Aorta (tissue), 5 donors: ENCODE measurements at places on chromosomes 16 and 17. TPM values are rescaled to one million over a fixed set of nuclear protein-coding genes. Genes with fewer than 3 reads are reported as not detected.

Gene CORO1A
- 38.4 TPM for total RNA-seq

Gene CA4
- total RNA-seq: 1.6 TPM

DNA sequence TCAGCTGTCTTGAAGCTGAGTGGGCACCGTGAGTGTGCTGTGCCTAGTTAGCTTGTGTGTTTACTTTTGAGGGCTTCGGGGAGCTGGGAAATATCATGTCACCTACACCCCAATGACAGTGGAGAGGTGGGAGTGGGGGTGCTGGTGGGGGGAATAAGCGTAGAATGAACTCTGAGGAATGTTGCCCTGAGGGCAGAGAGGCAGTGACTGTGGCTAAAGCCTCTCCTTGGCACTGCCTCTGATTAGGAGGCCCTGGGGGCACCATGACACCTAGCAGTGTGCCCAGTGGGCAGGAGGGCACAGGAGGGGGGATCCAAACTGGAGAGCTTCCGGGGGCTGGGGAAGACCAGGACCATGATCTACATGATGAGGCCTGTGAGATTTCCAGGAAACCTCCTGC is 24.8 kb downstream of the CACNA1G start:
- H3K4me3 ChIP-seq: no peak overlapping the region
- no peaks in the 10 kb centered on the region for H3K4me1 ChIP-seq
- H3K27me3 ChIP-seq: no peaks in the 10 kb centered on the region
- DNase-seq: no peak
- H3K36me3 ChIP-seq: no peaks in the 10 kb centered on the region
- no peak overlapping the region for H3K27ac ChIP-seq

- H3K36me3 ChIP-seq: no peaks in the 10 kb centered on the region
- H3K27ac ChIP-seq: no peak within 1 kb of the TSS
- no peaks in the 10 kb centered on the region for H3K27me3 ChIP-seq
- no peak for DNase-seq
- no peak within 1 kb of the TSS for H3K4me3 ChIP-seq
These were observed at the start of gene IL32 for GRCh38 chr16:3065069-3065741. Gene IL32, plus strand, starts transcription at chr16:3065640. Its CDS starts 172 bp downstream, at chr16:3065812.

DNA sequence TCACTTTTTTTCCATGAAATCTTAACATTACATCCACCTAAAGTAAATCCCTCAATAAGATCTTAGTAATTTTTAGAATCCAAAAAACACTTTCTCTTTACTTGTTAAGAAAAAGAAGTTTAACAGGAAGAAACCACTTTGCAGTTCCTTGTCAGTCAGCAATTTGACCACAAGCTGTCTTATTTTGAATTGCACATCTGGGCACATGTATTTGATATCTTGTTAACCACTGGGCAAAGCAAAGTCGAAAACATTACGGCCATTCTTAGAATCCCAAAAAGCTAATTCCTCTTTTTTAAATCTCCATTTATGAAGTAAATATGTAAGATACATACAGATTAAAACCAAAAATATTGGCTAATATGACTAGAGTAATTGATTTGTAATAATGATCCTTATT is 1.1 kb downstream of the ABCA10 start:
- H3K27ac ChIP-seq: no peak overlapping the region
- no peaks in the 10 kb centered on the region for H3K27me3 ChIP-seq
- DNase-seq: no peak
- H3K4me3 ChIP-seq: no peak overlapping the region
- H3K36me3 ChIP-seq: no peaks in the 10 kb centered on the region

DNA sequence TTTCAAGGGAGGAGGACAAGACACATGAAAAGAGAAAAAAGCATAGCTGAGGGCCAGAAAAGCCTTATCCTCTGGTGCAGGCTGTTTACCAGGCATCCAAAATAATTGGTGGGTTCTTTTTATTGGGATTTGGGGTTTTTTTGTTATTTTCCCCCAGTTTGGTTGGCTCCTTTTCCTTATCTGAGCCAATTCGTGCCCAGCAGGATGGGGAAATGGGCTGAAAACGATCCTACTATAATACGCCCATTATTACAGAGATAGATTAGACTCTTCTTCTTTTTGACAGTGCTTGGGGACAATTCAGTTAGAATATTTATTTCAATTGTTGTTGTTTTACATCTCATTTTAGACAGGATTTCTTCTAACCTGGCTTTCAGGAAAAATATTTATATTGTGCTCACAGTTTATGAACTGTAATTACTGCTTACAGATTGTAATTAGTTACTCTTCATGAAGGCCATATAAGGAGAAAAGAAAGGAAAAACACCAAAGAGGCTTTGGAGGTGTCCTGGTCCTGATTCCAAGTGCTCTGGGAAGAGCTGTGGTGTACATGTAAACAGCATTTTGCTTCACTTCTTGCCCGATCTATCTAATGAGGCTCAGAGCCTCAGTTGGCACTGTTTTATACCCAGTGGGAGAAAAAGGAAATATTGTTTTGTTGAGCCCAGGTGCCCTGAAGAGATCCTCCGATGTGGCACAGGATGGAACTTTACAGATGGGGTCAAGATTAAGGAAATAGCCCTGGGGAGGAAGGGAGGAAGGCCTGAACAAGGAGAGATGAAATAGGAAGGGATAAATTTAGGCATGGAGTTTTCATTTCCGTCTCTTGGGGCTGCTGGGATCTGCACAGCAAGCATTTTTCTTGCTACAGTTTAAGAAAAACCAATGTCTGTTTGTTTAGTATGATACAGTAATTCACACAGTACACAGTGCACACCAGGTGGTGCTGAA is 611 bp upstream of the ANKRD40 start:
- H3K27ac ChIP-seq: peak overlapping the region; percentile 98
- H3K4me3 ChIP-seq: no peak overlapping the region
- no peaks in the 10 kb centered on the region for H3K36me3 ChIP-seq
- no peak for DNase-seq
- H3K4me1 ChIP-seq: no peaks in the 10 kb centered on the region

- no peak for DNase-seq
- H3K27ac ChIP-seq: no peak overlapping the region
- H3K4me3 ChIP-seq: no peak overlapping the region
These were observed 6.5 kb downstream of the SLC6A4 start for GRCh38 chr17:30229012-30229411.

DNA sequence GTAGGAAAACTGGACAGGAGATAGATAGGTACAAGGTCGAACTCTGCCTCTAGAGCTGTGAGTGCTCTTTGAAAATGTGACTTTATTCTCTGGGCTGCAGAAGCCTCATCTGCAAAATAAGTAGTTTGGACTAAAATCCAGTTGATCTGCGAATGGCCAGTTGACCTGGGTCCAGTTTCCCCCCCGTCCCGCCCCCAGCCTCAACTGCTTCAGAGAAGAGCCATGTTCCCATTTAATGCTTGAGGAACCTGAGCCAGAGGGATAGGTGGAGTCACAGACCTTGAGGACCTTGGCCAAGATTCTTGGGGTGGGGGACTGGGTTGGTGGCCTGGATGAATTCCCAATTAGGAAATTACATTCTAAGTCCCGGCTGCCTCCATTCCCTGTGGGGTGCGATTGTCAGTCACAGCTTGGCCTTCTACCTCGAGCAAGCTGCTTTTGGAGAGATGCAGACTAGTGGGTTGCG is 14.1 kb downstream of the TBX2 start:
- no peaks in the 10 kb centered on the region for H3K4me1 ChIP-seq
- no peaks in the 10 kb centered on the region for H3K27me3 ChIP-seq
- H3K4me3 ChIP-seq: no peak overlapping the region
- peak; percentile 30 for DNase-seq

DNA sequence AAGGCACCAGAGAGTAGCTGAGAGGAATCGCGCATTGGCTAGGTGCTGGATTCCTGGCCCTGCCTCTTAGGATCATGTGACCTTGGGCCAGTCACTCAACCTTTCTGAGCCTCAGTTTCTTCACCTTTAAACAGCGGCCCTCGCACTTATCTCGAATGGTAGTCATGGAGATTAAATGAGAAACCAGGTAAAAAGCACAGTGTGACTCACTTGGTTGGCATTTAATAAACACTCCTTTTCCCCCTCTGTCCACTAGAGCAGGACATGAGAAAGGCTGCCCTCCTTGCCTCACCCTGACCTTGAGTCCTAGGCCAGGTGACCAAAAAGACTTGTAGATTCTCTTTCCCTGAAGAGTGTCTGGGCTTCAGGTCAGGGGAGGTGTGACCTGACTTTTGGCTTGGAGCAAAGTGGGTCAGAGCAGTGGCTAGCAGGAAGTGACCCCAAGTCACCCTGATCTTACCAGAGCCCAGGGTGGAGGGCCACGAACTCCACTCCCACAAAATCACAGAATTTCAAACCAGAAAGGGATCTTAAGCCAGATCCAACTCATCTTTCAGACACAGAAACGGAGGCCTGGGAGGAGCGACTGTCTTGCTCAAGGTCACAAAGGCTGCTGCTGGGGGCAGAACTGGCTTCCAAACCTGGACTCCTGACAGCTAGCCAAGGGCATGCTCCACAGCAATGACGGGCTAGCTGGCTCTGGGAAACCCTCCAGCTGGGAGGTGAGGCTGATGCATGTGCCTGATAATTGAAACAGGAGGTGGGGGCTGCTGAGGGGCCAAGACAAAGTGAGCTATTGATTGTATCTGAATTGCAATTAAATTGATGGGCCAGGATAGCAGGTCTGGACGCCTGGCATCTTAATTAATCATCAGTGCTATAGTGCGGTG is 65.2 kb downstream of the PIPOX start:
- no peak overlapping the region for H3K27ac ChIP-seq
- no peaks in the 10 kb centered on the region for H3K4me1 ChIP-seq
- no peak overlapping the region for H3K4me3 ChIP-seq
- H3K27me3 ChIP-seq: no peaks in the 10 kb centered on the region

DNA sequence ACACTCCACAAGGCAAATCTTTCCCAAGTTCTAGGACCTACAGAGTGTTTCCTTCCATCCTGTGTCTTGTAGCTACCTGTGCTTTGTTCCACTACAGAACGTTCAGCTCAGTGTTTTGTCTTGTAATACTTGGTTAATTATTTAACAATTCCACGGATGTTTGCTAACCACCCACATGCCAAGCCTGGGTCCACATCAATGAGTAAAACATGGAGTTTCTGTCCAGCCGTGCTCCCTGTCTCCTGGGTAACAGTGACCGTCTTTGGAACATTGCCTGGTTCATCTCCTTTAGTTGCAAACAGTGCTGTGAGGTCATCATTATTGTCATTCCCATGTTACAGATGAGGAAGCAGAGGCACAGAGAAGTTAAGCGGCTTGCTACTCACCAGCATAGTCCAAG is 41.3 kb downstream of the IRF8 start:
- H3K27me3 ChIP-seq: no peaks in the 10 kb centered on the region
- DNase-seq: no peak
- no peak overlapping the region for H3K4me3 ChIP-seq
- H3K27ac ChIP-seq: no peak overlapping the region
